ENCODE measurements at places on chromosomes 7 and 10.

DNA sequence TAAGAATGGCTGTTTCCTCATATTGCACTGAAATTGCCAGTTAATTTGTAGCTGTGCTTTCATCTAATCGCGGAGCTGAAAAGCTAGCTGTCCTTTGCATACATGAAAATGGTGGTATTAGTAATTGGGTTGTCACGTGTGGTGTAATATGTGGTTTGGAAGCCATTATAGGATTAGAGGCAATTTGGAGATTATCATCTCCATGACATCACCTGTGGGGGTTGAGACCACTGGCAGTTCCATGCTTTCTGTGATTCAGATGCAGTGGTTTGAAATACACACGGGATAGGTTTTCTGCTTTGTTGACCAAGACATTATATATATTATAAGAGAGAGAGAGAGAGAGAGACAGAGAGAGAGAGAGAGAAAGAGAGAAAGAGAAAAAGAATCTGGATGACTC lies 180.8 kb downstream of the RAB11FIP2 start:
- DNase-seq, result no peak

DNA sequence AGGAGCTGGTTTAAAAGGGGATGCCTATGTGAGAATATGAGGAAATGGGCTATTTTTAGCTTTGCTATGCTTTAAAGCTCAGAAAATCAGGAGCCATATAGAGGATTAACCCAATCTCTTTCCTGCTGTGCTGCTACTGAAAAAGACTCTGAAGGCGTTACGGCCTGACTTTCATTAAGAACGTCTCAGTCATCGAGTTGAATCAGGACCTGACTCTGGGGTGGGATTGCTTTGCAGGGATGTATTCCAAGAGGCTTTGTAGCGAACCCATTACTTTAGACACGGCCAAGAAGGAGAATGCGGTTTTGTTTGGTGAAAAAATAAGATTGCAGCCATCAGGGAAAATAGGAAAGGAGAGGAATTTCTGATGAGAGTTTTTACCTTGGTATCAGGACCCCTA lies 426.9 kb downstream of the CCSER2 start:
- DNase-seq, result no peak

GRCh38 chr10:25692761-25693160 lies 241.3 kb upstream of the MYO3A start:
- DNase-seq, result no peak

DNA sequence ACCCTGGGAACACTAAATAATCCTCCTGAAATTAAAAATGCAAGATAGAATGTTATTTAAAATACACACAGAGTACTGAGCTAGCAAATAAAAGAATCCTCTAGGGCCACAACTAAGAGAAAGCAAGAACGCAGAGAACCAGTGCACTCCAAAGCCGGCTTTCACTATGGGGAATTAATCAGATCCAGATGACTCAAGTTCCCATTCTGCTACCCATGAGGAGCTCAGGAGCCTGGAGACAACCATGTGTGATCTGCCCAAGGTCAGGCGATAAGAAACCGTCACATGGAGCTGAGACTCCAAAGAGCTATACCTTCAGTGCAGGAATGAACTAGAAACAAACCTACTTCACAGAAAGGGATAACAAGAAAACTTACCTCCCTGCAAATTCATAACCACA lies 19.5 kb upstream of the CYREN start:
- no peak for DNase-seq

GRCh38 chr10:60185421-60185820 lies 204.3 kb downstream of the ANK3 start:
- DNase-seq, result no peak

- no peak for DNase-seq
Measured at GRCh38 chr10:76540786-76541185, 1096.8 kb downstream of the KCNMA1 start.

DNA sequence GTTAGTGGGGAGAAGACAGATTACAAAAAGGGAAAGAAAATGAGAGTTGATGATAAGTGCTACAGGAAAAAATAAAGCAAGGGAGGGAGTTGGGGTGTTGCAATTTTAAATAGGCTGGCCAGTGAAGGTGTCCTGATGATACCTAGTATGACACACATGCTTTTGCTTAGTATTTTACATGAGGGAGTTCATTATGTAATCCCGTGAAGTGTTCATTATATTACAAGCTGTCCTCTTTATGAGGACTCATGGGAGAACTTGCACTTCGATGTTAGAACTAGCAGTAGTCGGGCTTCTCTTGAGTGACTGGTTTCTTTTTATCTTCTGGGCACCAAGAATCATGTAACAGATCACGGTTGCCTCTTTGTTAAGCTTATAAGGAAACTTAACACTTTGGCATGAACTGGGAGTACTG lies 102.3 kb upstream of the MTPN start:
- DNase-seq, result no peak

DNA sequence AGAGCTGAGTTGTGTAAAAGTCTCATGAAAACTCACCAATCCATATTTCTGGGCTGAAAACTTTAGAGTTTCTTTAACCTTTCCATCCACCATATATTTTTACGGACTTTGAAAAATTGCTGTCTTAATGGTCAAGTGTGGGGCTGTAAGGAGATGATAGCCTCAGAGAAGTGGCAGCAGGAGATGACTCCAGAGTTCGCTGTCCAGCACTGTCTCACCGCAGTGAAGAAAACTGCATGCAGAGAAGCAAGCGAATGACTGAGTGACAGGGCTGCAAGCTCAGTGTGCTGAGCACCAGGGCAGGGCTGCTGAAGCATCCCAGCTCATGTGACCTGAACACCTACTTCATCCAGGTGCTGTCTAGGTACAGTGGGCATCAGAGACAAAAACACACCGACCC lies 564.5 kb downstream of the ACTR3B start:
- no peak for DNase-seq

DNA sequence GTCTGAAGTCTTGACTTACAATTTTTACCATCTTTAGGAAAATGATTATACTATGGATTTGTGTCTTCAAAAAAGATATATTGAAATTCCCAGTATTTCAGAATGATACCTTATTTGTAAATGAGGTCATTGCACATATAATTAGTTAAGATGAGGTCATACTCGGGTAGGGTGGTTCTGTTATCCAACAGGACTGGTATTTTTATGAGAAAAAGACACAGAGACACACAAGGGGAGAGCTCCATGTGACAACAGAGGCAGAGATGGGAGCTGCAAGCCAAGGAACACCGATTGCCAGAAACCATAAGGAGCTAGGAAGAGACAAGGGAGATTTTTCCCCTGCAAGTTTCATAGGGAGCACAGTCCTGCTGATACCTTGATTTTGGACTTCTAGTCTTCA lies 356.9 kb downstream of the ARL4A start:
- no peak for DNase-seq

DNA sequence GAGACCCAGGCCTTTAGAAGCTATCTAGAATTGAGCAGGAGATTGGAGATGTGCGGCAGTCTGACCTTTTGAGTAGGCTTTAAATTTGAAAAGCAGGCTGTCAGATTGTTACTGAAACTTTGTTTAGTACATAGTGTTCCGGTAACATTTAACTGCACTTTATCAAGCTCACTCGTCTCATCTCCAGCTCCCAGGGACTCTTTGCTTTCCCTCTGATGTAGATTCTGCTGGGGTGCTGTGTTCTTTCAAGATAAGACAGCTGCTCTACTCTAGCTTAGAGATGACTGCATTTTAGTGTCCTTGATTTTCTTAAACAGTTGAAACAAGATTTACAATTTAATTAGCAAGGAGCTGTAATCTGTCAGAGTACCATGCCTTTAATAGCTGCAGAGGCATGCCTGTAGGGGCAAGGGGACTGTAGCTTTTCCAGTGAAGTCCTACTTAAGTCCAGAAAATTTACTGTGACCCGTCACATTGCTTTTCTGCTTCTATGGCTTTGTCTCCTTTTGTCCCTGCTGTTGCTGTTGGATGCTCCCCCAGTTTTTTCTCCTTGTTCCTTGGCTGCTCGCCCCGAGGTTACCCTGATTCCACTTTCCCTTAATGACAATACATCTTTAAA lies 56.4 kb upstream of the MTPN start:
- DNase-seq, result no peak

DNA sequence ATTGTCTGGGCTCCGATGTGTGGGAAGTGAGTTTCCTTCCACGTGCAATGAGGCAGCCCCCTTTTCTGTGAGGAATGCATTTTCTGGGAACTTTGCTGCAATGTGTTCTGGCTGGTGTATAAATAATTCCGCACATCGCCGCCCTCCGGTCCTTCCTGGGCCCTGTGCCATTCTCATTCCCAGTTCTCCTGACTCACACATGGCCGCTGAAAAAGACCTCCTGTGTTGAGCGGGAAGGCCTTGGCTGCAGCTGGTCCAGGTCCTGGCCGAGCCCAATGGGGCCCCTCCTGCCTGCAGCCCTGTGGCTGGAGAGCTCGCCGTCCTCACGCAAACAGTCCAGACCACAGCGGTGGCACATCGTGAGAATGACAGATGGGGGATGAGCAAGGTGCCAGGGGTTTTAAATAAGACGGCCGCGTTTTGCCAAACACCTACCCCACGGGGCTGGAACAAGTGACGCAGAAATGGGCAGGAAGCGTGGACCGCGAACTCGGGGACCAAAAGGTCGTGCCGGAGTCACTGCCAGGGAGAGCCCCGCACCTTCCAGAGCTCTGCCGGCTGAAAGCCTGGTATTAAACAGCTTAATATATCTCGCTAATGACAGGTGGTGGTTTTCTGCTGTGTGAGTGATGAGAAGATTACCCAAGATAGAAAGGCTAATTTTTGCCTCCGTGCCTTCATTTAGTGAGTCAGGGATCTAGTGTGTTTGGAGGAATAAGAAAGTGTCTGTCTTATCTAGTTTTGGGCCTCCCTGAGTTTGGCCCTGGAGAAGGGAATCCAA lies 37.0 kb downstream of the FAM20C start:
- DNase-seq, result peak; percentile 33

DNA sequence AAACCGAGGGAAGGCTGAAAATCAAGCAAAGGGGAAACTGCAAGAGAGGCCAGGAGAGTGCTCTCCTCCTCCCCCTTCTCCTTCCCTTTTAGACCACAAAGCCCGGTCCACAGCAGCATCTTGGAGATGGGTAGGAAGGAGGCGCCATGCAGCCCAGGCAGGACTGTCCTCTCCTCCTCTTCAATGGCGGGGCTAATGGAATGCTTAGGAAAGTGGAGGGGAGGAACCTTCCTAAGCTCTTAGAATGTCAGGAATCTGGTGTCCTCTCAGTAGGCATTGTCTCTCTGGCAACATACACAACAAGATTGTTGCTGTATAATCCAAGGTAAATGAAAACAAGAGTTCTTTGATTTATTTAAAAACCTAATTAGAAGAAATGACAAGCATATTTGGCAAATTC lies 185.1 kb downstream of the DGKI start:
- no peak for DNase-seq

- no peak for DNase-seq
Measured at GRCh38 chr7:149133028-149133710, 7.0 kb upstream of the ZNF425 start.

DNA sequence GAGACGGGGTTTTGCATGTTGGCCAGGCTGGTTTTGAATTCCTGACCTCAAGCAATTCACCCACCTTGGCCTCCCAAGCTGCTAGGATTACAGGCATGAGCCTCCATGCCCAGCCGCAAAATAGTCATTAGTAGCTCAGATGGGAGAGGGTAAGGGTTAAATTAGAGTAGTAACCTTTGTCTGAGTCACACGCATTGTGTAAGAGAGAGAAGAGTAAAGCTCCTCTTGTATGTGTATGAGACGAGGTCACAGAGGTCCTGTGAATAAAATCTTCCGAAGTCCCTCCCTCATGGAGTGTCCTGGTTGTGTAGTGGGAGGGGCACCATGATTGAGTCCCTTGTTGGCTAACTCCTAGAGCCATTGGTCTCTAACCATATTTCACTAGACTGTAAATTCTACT lies 85.2 kb upstream of the CDC14C start:
- DNase-seq, result no peak

DNA sequence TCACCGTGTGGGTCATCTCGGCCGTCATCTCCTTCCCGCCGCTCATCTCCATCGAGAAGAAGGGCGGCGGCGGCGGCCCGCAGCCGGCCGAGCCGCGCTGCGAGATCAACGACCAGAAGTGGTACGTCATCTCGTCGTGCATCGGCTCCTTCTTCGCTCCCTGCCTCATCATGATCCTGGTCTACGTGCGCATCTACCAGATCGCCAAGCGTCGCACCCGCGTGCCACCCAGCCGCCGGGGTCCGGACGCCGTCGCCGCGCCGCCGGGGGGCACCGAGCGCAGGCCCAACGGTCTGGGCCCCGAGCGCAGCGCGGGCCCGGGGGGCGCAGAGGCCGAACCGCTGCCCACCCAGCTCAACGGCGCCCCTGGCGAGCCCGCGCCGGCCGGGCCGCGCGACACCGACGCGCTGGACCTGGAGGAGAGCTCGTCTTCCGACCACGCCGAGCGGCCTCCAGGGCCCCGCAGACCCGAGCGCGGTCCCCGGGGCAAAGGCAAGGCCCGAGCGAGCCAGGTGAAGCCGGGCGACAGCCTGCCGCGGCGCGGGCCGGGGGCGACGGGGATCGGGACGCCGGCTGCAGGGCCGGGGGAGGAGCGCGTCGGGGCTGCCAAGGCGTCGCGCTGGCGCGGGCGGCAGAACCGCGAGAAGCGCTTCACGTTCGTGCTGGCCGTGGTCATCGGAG lies 1.8 kb downstream of the ADRA2A start:
- DNase-seq, result no peak

DNA sequence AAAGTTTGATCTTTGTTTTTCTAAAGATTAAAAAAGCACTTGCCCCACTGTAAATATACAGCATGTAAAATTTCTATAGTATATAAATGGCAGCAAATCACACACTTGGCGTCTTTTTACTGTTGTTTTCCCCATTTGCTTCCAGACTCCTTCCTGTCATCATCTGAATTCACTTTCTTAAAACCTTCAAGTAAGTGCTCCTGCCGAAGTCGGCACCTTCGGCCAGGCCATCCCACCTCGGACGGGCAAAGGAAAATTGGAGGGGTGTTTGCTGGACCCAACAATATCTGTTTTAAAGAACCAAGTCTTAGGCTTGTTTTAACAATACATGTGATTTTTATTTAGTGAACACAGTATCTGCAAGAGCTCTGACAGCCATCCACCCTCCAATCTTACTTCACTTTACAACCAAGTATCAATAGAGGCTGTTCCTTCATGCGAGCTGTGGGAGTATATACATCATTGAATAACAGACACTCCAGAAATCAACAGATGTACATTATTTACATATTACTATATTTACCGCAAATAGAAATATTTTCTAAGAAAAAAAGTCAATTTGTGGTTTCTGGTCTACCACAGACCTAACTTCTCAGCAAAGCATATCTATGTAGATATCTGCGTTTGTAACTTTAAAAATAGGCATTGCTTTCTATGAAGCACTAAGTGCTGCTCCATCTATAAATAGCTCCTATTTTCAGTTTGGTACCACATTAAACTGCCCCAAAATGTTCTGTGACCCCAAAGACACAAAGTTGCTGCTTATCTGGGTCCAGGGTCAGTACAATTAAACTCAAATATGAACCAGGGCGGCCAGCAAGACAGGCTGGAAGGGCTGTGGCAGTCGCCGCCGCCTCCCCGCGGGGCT lies 110.7 kb downstream of the CYTH3 start:
- no peak for DNase-seq

GRCh38 chr10:132851451-132851850 lies 65.5 kb upstream of the NKX6-2 start:
- DNase-seq, result no peak

- no peak for DNase-seq
Measured at GRCh38 chr10:66929375-66929774, 3.5 kb downstream of the LRRTM3 start.
